ENCODE measurements at places on chromosomes 3 and 15.

DNA sequence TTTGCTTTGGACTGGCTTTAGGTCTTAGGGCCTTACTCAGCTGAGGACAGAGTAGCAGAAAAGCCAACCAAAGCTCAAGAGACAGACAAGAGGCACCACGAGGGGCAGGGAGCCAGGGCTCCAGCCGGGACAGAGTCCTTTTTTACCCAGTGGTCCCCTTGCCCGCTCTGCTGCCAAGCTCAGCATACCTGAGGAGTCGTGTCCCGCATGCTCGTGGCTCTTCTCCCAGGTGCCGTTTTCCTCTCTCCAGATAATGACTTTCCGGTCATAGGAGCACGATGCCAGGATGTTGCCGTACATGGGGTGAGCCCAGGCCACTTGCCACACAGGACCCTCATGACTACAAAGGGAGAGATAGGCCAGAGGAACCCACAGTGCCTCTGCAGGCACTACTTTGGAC lies 8.5 kb downstream of the SEC13 start:
- DNase-seq = no peak

DNA sequence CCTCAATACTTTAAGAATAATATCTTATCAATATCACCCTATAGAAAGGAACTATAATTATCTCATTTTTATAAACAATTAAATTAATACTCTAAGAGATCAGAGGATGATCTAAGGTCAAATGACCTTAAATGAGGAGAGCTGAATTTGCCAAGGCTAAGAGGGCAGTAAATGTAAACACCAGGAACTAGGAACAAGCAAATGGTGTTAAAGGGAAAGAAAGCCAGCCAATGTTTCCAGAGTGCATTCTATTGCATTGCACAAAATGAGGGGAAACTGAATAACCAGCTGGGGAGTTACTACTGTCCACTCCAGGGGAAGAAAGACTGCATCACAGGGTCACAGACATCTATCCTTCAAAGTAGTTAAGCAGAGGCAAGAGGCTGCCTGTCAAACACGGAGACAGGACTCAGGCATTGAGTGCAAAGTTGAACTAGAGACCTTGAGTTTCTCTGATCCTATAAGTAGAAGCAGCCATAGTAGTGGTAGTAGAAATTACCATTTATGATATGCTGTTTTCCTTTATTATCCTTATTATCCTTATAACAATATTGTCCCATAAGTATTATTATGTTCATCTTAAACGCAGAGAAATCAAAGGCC lies 466.4 kb downstream of the MAGI1 start:
- no peak for DNase-seq

- DNase-seq = no peak
Observed at GRCh38 chr3:15616053-15616452, 14.5 kb downstream of the BTD start.

GRCh38 chr3:122067214-122067550 lies 12.0 kb downstream of the CD86 start:
- no peak for DNase-seq

DNA sequence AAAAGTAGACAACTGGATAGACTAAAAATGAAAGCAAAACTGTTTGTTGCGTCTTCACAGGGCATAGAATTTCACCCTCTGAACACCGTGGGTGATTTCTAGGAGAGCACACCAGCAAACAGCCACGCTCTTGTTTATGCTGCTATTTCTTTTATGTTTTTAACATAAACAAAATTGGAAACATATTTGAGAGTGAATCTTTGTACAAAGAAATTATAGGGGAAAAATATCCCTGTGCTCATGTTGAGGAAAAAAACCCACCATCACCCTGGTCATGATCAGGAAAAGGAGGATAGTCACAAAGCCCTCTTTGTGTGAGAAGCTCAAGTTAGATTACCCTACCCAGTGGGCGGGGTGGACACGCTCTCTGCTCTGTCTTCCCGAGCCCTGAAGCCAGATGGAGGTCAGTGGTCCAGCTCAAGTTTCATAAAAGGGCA lies 313.3 kb downstream of the SATB1 start:
- no peak for DNase-seq

GRCh38 chr3:119350114-119350513 lies 55.9 kb downstream of the ARHGAP31 start:
- peak; percentile 2 for DNase-seq

- DNase-seq = no peak
Observed at GRCh38 chr15:90035840-90036230, 34.7 kb downstream of the ZNF710 start.

GRCh38 chr3:151281671-151282324 lies 3.5 kb upstream of the P2RY14 start:
- DNase-seq = no peak

DNA sequence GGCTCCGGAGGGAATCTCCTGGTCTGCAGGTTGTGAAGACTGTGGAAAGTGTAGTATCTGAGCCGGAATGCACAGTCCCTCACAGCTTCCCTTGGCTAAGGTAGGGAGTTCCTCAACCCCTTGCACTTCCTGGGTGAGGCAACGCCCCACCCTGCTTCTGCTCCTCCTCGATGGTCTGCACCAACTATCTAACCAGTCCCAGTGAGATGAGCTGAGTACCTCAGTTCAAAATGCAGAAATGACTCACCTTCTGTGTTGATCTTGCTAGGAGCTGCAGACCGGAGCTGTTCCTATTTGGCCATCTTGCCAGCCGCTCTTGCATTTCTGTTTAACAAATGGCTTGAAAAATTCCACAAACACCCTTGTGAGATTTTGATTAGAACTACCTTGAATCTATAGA lies 156.1 kb downstream of the STXBP5L start:
- DNase-seq = no peak

- no peak for DNase-seq
Observed at GRCh38 chr3:100419406-100419805, 18.1 kb downstream of the LNP1 start.

GRCh38 chr3:69385723-69386555 lies at the start of gene FRMD4B:
Gene FRMD4B, minus strand, starts transcription at chr3:69386088. Its CDS starts 99 bp downstream, at chr3:69385989.
- DNase-seq = peak; percentile 1

GRCh38 chr15:35186346-35186745 lies 101.3 kb upstream of the NANOGP8 start:
- no peak for DNase-seq

DNA sequence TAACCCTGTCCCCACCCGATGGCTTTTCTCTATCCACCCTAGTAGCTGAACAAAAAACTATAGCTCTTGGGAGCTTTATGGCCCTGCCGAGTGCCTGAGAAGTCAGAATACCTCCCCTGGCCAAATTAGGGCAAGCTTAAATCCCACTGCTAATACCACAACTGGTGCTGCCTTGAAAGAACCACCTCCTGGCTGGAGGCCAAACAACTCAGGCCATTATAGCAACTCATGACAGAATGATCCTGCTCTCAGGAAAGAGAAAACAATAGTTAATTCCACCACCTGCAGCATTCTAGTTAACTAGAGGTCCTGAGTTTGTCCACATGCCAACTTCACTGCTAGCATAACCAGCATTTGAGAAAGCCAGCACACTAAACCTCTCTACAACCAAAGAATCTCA lies 123.2 kb downstream of the RTP4 start:
- no peak for DNase-seq

GRCh38 chr15:77527164-77527778 lies 105.4 kb downstream of the LINGO1 start:
- no peak for DNase-seq

- no peak for DNase-seq
Observed at GRCh38 chr3:95389725-95390313, 1327.0 kb downstream of the NSUN3 start.

DNA sequence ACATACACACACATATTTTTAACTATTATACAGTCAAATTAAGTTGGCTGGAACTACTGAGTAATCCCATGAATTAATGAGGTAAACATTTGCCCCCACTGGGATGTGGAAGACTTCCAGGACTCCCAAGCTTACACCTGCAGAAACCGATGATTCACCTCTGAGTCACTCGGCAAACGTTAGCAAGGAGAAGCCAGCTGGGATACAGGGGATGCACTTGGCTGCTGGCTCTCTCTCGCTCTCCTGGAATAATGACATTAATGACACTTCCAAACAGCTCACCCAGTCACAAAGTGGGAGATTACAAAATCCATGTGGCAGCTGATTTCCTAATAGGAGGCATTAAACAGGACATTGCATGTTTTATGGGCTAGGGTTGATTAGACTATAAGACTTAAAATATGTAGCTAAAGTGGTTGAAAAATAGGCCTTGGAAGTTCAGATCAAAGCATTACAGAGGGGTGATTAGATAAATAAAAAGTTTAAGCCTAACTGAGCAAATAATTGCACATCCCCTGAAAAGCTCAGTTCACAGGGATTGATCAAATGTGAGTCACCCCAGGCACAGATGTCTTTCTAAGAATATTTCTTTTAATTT lies 500.9 kb downstream of the SOX2 start:
- peak; percentile 96 for DNase-seq

DNA sequence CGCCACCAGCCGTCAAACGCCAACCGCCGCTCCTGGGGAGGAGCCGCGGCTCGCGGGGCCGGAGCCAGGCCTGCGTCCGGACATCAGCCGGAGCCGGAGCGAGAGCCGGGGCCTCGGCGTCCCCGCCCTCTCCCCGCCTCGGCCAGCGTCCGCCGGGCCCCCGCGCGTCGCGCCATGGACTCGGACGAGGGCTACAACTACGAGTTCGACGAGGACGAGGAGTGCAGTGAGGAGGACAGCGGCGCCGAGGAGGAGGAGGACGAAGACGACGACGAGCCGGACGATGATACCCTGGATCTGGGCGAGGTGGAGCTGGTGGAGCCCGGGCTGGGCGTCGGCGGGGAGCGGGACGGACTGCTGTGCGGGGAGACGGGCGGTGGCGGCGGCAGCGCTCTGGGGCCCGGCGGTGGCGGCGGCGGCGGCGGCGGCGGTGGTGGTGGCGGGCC lies 359 bp downstream of the ARIH1 start:
- DNase-seq = no peak

DNA sequence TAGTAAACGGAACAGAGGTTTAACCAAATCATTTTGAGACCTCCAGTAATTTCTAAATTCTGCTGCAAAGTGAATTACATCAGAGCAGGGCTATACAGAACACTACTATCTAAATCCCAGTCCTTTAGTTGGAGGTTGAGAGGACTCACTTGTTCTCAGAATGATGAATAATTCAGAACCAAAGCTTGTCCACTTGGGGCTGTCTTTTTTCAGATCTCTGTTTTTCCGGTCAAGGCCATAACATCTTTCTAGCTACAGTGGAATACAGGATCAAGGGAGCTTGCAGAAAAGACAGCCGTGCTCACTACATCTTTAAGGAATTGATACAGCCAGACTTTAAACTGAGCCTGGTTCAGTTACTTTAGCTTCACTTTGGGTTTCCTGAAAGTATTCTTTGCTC lies 194.5 kb downstream of the EFHB start:
- DNase-seq = no peak

GRCh38 chr3:188779281-188779980 lies 392.3 kb upstream of the TPRG1 start:
- no peak for DNase-seq

GRCh38 chr3:30659270-30660130 lies 53.1 kb downstream of the TGFBR2 start:
- no peak for DNase-seq

- DNase-seq = no peak
Observed at GRCh38 chr3:103306104-103306503, 871.3 kb downstream of the ZPLD1 start.

DNA sequence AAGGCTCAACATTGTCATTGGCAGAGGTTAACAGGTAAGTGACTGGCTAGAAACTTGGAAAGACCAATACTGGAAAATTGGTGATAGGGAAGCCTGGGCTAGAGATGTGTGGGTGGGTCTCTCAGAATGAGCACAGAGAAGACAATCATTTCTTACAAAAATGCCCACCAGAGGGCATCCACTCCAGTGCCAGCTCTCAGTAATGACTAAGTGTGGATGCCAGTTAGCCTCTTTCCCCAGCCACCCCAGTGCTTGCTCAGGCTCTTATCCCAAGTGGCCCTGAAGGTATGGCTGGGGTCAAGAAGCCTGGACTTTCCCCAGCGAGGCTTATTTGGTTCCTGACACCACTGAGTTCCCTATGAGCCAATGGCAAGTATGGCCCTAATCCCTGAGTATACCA lies 115.9 kb upstream of the ST8SIA2 start:
- DNase-seq = no peak

GRCh38 chr3:151351219-151351618 lies 21.9 kb upstream of the P2RY13 start:
- DNase-seq = no peak

- no peak for DNase-seq
Observed at GRCh38 chr3:131717493-131717892, 214.7 kb upstream of the MRPL3 start.
